Activated CD4-positive, alpha-beta T cell treated with anti-CD3 and anti-CD28 coated beads, Interleukin-10, Interleukin-2, amounts not matched to agents 100 ng/mL and 50 ng/mL, durations not matched to agents 16 hours and 8 hours (primary cell): ENCODE measurements at places on chromosomes 5 and 9.
A peak's percentile ranks its signal among the peaks of the same experiment; 100 is the strongest.

GRCh38 chr5:139808481-139809330, 13.1 kb downstream of the PSD2 start:
- peak; percentile 29 for DNase-seq

DNA sequence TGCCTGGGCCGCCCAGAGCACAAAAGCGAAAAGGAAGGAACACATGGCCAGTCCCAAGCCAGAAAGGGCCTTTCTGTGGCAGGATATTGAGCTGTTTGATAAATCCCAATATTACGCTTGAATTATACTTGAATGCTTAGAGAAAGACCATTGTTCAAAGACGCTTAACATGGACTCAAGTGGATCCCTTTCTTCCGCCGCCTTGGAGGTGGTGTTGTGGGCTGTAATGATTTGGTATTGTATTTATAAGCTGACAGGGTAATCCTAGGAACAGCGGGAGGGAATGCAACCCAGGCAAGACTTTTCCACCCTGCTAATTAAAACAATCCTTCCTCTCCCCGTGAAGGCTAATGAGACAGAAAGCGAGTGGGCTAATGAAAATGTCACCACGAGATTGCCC, 24.9 kb downstream of the CFAP77 start:
- no peak for DNase-seq

DNA sequence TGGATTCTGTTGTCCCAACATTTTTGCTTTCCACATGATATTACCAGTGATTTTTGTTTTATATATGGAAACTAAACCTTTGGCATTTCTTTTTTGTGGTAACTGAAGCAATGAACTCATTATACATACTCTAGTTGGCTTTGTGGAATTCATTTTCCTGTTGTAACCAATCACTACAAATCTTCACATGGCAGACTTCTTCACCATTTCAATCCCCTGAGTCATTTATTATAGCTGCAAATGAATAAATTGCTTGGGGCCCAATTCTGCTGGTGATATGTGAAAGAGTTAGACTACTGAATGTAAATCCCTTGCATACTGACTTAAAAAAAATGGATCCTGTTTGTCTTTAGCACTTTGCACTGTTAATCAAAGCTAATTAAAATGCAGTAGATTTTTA, 1709.6 kb upstream of the WWC1 start:
- DNase-seq = no peak

GRCh38 chr5:129177451-129177850, 82.9 kb downstream of the ISOC1 start:
- DNase-seq = no peak

- no peak for DNase-seq
Observed at GRCh38 chr5:150408231-150408943, 4.3 kb downstream of the CD74 start.

DNA sequence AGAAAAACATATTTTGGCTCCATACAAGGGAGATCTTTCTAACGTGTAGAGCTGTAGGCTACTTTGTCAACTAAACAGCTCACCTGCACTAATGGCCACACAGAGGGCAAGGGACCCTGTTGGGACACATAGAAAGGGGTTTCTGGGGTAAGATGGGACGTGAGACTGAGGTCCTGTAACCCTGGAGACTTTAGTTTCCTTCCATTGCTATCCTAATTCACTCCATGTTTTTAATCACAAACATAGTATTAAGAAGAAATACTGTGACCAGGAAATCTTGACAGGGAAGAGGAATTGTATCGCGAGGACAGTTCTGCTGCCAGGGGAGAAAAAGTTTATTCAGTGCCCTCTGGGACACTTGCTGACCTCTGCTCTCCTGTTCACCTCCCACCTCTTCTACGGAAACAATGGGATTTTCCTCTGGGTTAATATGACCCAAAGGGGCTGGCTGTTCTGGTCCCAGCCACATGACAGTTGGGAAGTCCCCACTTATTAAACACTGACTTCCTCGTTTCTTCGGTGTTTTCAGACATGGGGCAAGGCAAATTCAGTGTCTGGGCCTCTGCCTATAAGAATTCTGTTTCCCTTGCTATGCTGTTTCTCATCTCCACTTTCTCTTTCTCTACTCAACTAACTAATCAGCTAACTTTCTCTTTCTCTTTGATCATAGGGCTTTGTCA, 106.9 kb upstream of the SEMA6A start:
- no peak for DNase-seq

DNA sequence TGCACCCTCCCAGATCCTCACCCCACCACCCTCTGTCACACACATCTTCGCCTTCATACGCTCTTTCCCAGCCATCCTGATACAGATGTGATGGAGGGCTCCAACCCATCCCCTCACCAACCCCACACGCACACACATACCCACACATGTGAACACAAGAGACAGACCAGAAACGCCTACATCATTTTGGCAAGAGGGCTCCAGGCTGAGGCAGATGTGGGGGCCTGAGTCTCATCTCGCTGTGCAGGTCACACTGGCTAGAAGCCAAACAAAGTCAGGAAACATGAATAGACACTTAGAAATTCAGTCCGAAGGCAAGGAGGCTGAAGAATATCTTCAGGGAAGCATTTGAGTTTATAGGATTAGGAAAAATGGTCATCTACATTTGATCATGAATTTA, 6.2 kb downstream of the PRDM12 start:
- DNase-seq = no peak

DNA sequence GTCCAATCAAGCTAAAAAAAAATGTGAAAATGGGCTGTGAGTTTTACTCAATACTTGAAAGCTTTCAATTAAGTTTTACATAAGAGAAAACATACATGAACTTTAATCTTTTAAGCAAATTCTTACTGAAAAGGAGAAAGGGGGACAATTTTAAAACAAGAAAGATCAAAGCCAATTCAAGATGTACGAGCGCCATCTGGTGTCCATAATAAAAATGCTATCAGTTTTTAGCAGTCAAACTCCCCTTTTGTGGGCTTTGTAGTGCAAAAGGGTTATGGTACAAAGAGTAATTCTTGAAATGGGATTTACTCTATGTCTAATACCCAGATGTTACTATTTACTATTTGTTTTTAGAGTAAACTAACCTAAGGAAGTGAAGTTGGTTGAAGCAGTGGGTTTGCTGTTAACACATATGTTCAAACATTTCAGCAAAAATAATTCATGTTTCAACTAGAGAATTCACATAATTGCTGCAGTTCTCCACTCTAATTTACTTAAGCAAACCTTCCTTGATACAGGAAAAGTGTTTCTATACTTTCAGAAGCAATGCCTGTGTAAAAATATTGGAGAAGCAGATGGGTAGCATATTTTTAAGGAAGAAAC, 228.2 kb upstream of the TYRP1 start:
- DNase-seq = peak; percentile 17

DNA sequence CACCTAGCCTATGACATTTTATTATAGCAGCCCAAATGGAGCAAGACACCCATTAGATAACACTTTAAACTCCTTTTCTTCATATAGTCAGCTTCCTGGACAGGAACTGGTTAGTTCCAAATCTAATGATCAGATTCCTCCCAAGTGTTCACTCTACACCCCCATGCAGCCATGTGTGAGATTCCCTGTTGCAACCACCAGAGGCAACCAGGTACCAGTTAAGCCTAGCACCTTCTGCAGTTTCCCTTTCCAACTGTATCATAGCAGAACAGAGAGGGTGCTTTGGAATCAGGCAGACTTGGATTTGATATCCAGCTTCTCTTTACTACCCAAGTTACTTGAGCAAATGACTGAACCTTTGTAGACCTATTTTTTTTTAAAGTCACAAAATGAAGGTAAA, 296.6 kb upstream of the PCSK5 start:
- no peak for DNase-seq

- DNase-seq = no peak
Observed at GRCh38 chr5:91179018-91179417, 204.1 kb downstream of the ARRDC3 start.

DNA sequence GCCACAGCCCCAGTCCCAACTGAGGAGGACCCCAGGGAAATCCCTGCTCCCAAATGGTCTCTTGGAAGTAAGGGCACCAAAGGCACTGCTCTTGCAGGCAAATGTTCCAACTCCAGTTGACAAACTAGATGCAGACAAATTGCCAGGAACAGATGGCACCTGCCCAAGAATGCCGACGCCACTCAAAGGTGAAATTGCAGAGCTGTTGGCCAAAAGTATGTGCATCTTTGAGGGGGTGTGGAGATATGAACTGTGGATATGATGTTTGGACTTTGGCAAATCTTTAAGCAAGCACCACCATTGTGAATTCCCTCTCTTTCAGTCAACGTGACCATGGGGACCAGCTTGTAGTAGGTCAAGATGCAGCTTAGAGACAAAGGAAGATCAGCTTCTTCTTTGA, 12.0 kb upstream of the CPLX2 start:
- no peak for DNase-seq

DNA sequence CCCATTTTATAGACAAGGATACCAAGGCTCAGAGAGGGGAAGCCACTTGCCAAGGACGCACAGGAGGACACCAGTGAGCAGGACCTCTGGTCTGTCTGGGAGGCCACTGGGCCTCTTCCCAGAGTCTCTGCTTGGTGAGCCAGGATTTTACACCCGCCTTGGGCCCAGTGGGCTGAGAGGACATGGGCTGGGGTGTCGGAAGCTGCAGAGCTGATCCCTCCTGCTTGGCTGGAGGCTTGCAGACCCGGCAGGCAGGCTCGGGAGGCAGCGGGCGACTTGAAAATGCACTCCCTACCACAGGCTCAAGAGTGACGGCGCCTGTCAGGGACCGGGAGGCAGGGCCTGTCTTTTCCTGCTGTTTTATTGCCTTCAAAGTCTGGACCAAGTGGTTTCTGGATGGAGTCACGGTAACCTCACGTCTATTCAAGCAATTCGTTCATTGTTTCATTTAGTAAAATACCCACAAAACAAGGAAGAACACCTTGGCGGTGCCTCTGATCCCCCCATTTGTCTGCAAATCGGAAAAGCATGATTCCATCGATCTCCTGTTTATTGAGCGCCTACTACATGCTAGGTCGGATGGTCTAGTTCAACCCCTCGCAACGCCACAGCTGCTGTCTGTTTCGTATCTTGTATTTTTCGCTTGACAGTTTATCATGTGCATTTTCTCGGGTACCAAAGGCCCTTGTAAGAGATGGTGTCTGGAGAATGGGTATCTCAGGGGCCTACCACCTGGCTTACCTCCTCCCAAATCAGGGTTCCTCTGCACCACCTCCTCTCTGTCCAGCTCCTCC, 108.1 kb upstream of the IER5L start:
- no peak for DNase-seq

DNA sequence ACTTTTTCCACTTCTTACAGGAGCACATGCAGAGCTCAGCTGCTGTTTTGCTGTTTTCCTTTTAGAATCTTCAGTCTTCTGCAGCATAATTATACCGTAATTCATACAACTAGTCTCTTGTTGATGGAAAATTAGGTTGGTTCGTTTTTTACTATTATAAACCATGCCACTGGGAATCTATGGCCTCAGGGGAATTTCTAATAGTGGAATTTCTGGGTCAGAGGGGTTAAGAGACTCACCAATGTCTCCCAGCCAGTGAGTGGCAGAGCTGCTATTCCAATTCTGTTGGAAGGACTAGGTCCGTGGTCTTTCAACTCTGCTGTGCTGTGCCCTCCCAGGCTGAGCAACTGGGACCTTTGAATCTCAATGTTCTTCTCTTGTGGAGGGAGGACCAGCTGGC, 282.5 kb downstream of the ZSWIM6 start:
- DNase-seq = no peak

GRCh38 chr5:73513996-73514395, 15.8 kb downstream of the BTF3 start:
- no peak for DNase-seq

DNA sequence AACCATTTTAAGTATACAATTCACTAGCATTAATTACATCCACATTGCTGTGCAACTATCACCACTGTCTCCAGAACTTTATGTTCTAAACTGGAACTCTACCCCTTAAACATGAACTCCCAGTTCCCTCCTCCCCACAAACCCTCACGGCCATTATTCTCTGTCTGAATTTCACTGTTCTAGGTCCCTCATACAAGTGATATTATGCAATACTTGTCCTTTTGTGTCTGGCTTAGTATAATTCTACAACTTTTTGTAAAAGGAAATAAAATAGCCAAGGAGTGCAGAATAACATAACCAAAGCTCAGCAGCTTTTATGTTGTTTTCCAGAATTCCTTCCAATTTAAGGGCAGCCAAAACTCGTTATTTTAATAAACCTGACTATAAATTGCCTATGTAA, 53.2 kb downstream of the NAA35 start:
- no peak for DNase-seq

DNA sequence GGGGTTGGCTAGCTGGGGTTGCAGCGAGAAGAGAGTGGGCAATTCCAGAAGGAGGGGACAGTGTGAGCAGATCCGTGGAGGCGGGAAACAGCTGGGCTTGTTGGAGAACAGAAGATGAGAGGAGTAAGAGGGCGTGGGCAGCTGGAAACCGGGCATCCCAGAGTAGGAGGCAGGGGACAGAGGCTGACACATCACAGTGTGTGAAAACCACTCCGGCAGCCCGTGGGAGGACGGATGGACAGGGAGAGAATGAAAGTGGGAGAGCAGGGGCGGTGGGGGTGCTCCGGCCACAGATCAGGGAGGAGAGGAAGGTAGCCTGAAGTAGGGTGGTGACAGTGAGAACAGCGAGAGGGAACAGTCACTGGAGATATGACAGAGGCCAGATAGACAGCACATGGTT, 8.3 kb upstream of the PSMB7 start:
- no peak for DNase-seq

DNA sequence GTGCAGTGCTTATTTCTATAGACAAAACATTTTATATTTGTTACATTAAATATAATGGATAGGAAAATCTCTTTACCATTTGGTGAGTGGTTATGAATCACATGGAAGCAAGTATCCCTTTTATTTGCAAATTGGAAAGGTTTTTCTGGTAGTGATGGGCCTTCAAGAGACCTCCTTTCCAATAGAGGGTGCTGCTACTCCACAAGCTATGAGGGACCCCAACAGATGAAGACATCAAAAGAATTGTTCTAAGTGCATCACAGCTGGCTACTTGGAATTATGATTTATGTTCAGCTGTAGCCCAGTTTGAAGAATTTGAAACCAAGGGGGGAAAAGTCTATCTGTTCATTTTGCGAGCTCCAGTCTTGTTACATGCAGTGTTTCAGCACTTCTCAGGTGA, 493.7 kb upstream of the SGCD start:
- DNase-seq = peak; percentile 7

- DNase-seq = no peak
Observed at GRCh38 chr9:93473411-93473810, 20.0 kb upstream of the FAM120AOS start.

DNA sequence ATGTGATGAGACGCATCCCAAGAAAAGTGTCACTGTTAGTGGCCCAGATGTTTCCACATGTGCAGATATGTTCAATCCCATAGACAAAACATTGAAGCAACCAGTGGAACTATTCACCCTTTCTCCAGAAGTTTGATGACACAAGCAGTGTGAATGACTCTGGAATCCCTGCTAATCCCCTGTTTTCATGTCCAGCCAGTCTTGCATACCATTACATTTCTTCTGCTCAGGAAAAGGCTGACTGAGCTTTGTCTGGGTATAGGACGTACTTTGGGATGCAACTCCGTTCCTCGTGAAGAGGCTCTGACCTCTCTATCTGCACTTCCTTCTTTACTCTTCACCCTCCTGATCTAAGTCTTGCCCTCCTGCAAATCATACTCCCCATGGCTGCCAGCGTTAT, 172.4 kb downstream of the NTRK2 start:
- DNase-seq = no peak
